Stimulated activated CD4-positive, alpha-beta T cell treated with anti-CD3 and anti-CD28 coated beads, Interleukin-12 subunit alpha, Interleukin-12 subunit beta, amount 100 ng/mL, for 24 hours (primary cell): ENCODE measurements at places on chromosomes 13 and 19.

DNA sequence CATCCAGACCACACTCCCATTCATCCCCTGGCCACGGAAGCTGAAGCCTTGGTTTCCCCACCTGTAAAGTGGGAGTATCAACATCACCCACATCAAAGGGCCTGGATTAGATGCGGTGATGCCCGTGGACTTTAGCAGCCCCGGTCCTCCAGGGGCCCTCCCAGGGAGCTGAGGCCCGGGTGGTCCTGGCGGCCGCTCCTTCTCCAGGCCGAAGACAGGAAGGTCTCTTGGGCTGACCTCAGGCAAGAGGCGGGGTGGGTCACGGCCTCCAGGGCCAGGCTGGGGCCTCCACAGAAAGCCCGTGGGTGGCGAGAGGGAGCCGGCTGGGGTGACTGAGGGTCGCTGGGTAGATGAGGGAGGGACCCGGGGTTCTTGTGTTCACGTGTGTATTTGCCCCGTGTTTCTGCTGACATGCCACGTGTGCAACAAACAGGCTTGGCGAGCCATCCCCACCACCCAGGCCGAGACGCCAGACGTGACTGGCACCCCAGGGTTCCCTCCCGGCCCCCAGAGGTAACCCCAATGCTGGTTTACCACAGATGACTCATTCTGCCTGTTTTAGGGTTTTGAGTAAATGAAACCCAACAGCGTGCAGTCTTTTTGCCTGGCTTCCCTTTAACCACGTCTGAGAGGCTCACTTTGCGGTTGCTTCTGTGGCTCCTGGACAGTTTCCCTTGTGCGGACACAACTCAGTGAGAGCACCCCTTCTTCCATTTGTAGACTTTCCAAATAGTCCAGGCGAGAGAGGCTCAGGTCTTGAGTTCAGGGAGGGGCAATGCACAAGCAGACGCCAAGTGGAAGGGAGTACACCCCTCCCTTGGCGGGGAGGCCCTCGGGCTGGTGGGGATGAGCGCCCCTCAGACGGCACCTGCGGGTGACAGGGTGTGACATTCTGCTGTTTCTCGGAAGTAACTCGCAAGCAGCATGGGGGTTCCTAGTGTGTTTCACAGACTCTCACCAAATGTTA, 42.9 kb downstream of the C13orf46 start:
- no peak for DNase-seq

GRCh38 chr19:45747513-45747912, 14.3 kb downstream of the MEIOSIN start:
- no peak for DNase-seq

- DNase-seq: no peak
These were observed 361.8 kb downstream of the KCNRG start for GRCh38 chr13:50376895-50377575.

GRCh38 chr13:89027694-89028306, 1356.6 kb downstream of the SLITRK5 start:
- no peak for DNase-seq

GRCh38 chr13:82614086-82614485, 1268.2 kb downstream of the SLITRK1 start:
- no peak for DNase-seq
